ENCODE measurements at places on chromosomes 13 and 19.

GRCh38 chr13:84831666-84832657, 949.7 kb upstream of the SLITRK1 start:
- no peak for DNase-seq

GRCh38 chr13:110539894-110540293, 21.6 kb downstream of the RAB20 start:
- DNase-seq, result no peak

- DNase-seq, result no peak
These were observed 428.8 kb downstream of the DCT start for GRCh38 chr13:94050686-94051085.

GRCh38 chr19:46945694-46946489, 73.7 kb upstream of the NPAS1 start:
- no peak for DNase-seq

GRCh38 chr19:17522988-17523872, 11.8 kb downstream of the PGLS start:
- DNase-seq, result no peak

- peak; percentile 3 for DNase-seq
These were observed 85.7 kb downstream of the NUFIP1 start for GRCh38 chr13:44903574-44903985.

- no peak for DNase-seq
These were observed 26.6 kb upstream of the GSX1 start for GRCh38 chr13:27765650-27766049.

GRCh38 chr13:110592665-110593064, 22.7 kb upstream of the NAXD start:
- no peak for DNase-seq

DNA sequence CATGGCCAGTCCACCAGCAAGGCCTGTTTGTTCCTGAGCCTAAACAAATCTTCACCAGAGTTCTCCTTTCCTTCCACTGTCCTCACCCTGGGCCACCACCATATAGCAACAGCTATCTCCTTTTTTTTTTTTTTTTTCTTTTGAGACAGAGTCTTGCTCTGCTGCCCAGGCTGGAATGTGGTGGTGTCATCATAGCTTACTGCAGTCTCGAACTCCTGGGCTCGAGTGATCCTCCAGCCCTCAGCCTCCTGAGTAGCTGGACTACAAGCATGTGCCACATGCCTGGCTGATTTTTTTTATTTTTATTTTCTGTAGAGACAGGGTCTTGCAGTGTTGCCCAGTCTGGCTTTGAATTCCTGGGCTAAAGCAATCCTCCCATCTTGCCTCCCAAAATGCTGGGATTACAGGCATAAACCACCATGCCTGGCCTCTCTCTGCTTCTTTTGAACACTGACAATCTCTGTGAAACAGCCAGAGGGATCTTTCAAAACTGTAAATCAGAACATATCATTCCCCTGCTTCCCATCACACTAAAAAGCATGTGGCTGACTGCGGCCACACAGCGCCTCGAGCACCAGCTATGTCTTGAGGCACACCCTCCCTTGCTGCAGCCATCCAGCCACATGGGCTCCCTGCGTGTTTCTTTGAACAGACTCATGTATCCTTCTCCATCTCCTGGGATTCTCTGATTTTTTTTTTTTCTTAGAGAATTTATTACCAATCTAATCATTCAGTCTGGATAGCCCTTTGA, 110.6 kb downstream of the SIPA1L3 start:
- DNase-seq, result no peak

- DNase-seq, result no peak
These were observed 182.0 kb downstream of the RGCC start for GRCh38 chr13:41639237-41639904.

- DNase-seq, result no peak
These were observed 49.5 kb upstream of the PABPC3 start for GRCh38 chr13:25046274-25046984.

- DNase-seq, result no peak
These were observed 232.3 kb downstream of the ATP8A2 start for GRCh38 chr13:25604106-25604505.

DNA sequence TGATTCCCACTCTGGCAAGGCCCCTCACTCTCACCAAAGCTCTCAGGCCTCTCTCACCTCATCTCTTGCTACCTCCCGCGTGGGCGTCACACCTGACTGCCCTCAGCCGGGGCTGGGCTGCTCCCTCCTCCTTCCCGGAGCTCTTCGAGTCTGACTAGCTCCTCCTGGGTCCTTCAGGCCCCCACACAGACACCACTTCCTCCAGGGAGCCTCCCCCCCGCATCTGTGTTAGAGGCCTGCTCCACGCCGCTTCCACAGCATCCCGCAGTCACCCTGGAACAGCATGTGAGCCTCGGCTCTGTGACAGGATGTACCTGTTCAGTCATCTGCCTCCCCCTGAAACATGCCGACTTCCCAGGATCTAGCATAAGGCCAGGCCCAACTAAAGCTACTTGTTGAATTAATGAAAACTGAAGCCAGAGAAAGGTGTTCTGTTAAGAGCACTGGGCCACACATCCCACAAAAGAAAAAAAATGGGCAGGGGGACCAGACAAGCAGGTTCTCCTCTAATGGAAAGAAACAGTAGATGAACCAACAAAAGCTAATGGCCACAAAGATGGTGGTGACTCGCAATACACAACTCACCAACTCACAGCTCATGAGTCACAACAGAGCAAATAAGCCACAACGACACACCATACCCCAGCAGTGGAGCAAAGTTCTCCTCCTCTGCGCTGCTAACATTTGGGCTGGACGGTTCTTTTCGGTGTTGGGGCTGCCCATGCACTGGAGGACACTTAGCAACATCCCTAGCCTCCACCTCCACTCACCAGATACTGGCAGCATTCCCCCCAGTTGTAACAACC, 3.0 kb downstream of the PPP6R1 start:
- no peak for DNase-seq

DNA sequence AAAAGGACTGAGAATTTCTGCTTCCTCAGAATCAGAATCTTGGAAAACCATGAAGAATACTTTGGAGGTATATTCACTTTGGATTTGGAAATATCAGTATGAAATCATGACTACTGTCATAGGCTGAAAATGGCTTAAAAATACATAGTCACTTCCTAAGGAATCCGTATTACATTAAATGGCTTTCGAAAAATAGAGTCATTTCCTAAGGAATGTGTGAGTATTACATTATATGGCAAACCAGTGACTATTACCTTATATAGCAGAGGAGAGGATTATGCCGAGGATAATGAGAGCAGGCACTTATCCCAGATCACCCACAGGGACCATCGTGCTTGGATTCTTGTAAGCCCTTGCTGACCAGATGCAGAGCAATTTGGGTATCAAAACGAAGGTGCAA, 1471.8 kb downstream of the EFNB2 start:
- no peak for DNase-seq

DNA sequence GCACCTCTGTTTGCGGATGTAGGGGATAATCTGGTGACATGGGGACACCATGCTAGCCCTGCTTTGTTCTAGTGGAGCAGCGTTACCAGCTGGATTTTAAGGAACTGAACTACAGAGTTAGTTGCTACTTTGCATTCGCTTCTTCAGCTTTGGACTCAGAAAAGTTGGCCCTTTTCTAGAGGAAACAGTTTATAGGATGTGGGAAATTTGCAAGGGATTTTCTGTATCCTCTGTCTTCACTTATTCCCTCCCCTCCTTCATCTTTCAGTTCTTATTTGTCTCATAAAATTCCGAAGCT, 2.1 kb downstream of the GATAD2A start:
- DNase-seq, result no peak

DNA sequence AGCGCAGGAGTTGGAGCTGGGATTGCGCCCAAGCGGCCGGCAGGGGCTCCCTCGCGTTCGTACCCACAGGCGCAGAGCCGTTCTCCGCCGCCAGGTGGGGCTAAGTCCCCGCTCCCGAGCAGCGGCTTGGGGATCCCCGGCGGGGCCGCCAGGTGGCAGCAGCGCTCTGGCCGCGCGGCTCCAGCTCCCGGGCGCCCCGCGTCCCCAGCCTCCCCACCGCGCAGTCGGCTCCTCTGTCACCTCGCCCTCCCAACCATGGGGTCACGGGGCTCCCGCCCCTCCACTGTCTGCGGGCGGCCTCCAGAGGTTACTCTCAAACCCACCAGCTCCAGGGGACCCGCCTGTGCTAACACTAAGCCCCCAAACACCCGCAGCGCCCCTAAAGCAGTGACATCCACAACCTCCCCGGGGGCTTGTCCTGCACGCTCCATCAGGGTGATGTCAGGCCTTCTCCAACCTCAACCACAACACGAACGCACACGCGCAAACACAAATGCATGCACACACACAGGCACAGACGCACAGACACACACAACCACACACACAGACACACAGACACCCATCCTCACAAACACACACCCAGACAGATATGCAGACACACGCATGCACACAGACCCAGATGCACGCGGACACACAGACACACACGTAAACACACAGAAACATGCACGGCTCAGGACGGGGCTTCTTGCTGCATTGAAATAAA, 18.4 kb upstream of the KCTD15 start:
- peak; percentile 65 for DNase-seq

- no peak for DNase-seq
These were observed 299.6 kb downstream of the TDRD3 start for GRCh38 chr13:60696602-60697001.

- DNase-seq, result no peak
These were observed 33.8 kb downstream of the MIPEP start for GRCh38 chr13:23855360-23855759.

DNA sequence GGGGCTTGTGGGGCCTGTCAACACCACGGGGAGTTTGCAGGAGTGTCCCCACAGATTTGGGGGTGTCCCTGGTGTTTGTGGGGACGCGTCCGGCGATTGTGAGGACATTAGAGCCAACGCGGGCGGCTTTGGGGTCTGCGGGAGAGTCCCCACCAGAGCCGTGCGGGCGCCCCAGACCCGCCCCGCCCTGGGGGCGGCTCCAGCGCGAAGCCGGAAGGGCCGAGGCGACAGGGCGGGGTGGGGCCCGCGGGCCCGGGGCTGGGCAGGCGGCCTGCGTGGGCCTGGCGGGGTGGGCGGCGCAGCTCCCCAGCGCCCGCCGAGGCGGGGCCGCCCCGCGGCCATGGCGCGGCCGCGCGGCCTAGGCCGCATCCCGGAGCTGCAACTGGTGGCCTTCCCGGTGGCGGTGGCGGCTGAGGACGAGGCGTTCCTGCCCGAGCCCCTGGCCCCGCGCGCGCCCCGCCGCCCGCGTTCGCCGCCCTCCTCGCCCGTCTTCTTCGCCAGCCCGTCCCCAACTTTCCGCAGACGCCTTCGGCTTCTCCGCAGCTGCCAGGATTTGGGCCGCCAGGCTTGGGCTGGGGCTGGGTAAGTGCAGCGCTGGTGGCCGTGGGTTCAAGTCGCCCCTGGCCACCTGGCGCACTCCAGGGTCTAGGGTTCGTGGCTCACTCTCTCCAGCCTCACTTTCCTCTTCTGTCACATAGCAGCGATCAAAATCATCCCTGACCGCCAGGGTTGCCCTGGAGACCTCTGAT, 10.3 kb downstream of the PDE4A start:
- no peak for DNase-seq

- DNase-seq, result no peak
These were observed 50.6 kb downstream of the TNFRSF19 start for GRCh38 chr13:23620613-23621315.

DNA sequence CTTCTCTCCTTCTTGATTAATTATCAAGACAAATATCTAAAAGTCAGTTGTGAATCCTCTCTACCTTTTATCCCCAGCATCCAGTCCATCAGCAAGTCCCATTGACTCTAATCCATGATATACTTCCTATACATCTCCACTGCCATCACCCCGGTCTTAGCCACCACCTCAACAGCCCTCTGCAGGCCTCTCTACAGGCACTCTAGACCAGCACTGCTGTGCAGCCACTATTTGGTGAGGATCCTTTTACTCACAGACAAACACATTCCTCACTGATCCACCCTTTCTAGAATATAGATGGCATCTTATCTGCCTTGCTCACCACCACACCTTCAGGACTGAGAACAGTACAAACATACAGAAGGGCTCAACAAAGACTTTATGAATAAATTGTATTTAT, 221.7 kb downstream of the RFC3 start:
- no peak for DNase-seq
